Left renal pelvis (tissue), 4 donors: ENCODE measurements at places on chromosomes 16 and 17.

DNA sequence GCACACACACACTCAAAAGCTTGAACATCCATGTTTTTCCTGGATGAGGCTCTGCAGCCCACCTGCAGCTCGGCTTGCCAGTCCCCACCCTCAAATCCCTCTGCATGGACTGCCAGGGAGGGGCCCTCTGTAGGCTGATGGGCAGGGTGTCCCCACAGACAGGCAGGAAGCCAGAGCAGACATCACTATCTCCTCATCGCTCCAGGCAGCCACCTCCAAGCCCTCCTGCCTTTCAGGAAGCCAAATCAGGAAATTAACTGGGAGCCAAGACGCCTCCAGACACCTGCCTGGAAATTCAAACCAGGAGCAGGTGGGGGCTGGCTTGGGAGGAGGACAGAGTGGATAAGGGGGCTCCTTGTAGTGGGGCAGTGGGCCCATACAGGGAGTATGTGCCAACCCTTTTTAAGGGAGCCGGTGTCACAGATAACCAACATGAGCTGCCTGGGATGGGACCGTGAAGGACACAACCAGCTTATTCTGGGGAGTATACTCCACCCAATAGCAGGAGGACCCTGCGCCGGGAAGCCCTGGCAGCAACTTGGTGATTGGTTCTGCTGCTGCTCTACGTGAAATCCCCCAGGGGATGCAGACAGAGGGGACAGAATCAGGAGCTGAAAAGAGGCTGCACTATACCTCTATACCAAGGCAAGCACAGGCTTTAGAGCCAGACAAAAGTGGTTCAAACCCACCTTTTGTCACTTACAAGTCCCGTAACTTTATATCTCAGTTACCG, 139.1 kb downstream of the CCT6B start:
- no peak for DNase-seq

- DNase-seq: no peak
Observed at GRCh38 chr17:50630524-50631194, 4.0 kb upstream of the ABCC3 start.

DNA sequence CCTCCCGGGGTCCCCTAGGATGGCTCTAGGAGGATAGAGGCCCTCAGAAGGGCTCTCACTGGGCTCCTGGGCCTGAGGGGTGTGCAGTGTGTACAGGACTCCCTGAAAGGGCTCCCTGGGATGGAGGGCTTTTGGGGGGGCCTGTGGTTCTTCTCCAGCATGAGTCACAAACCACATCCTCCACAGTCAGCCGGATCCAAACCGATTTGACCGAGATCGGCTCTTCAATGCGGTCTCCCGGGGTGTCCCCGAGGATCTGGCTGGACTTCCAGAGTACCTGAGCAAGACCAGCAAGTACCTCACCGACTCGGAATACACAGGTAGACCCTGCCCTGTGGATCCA, 4.5 kb downstream of the TRPV2 start:
- no peak for DNase-seq

DNA sequence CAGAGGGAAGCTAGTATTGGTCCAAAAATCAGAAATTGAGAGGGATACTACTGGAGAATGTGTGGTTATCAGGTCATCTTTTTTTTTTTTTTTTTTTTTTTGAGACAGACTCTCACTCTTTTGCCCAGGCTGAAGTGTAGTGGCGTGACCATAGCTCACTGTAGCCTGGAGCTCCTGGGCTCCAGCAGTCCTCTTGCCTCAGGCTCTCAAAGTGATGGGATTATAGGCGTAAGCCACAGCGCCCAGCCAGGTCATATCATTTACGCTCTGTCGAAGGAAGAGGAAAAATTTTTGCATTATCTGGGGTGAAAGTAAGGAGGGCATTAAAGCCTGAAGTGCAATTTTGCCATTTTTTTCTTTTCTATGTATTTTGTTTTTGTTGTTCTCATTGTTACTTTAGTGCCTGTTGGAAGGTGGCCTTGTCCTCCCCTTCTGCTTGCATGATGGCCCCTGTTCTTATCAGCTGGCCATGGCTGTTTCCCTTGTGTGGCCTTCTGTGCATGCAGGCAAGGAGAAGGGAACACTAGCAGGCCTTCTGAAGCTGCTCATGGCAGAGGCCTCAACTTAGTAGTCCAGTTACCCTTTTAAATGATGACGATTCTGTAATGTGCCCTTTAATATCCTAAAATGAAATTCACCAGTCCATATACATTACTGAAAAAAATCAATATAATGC, 118.3 kb downstream of the SPECC1 start:
- no peak for DNase-seq

DNA sequence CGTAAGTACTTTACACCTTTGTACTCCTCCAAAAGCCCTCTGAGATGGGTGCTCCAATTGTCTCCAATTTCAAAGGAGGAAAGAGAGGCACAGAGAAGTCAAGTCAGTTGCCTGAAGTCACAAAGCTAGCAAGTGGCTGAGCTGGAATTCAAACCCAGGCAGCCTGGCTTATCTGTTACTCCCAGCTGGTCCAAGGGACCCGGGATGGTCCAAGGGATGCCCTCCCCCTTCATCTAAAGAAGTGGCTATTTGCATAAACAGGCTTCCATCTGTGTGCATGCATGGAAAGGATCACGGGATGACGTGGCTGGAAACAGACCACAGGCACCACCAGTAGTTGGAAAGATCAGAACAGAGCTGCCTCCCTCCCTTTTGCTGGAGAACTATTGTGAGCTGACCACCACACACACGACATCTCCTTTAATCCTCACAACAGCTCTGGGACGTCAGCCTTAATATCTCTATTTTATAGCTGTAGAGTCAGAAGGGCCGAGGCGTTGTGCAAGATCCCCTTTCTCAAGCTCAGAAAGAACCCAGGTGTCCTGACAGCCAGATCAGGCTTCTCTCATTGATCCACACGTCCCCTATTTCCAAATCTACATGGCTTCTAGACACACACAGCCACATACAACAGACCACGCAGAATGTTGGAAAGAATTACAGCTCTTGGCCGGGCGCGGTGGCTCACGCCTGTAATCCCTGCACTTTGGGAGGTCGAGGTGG, 10.9 kb upstream of the COL1A1 start:
- no peak for DNase-seq

- no peak for DNase-seq
Observed at GRCh38 chr17:28041844-28042656, 427 bp upstream of the NLK start.

- no peak for DNase-seq
Observed at GRCh38 chr17:69457603-69458002, 43.1 kb downstream of the MAP2K6 start.

DNA sequence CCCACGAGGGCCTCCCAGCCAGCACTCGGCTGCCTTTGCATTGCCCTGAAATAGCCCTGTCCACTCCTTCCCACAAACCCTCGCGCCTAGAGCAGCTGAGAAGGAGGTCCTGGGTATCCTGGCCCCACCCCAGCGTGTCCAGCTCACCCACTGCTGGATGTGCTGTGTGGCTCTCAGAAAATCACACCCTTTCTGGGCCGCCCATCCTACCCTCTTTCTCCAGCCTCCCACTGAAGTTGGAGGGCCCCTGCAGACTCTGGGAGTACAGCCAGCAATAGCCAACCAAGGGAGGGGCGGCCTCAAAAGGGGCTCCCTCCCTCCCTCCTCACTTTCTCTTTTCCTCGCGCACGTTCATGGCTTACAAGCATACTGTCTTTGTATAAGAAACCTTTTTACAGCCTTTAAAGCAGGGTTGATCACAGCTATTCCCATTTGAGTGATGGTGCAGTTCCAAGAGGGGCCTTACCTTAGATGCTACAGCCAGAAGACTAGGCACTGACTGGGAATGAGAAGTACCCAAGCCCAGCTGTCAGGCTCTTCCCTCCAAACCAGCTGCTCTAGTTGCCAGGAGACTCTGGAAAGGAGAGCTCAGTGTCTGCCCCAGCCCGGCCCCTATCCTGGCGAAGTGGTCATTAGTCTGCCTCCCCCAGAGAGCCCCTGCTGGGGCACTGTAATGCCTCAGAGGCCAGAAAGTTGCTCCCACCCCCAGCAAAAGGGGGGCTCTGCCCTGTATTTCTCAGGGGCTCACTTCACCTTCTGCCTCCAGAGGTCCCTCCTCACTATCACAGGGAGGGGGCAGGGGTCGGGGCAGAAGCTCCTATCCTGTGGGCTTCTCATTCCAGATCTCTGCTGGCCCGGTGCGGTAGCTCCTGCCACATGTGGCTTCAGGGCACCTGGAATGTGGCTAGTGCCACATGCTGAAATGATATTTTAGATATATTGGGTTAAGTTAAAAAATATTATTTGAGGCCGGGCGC, 38.1 kb downstream of the DCAKD start:
- no peak for DNase-seq

DNA sequence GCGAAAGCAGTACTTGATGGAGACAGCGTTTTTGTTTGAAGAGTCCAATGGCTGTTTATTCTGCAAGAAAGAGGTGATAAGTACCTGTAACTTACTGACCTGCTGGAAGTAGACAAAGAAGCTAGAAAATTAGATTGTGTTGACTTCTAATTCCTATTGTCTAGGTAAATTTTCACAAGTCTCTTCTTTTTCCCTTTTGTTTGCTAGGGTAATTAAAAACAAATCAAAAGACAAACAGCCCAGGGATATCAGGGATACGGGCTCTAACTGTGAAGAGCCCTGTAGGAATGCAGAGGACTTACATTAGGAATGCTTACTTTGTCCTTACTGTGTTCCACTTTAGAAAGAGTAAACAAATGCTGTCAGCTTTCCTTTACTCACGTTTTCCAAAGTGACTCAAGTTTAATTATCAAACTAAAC, 7.0 kb downstream of the PSME3IP1 start:
- no peak for DNase-seq

- no peak for DNase-seq
Observed at GRCh38 chr16:87244636-87245197, 72.5 kb downstream of the C16orf95 start.

GRCh38 chr17:68127914-68128313, 92.4 kb downstream of the KPNA2 start:
- no peak for DNase-seq

DNA sequence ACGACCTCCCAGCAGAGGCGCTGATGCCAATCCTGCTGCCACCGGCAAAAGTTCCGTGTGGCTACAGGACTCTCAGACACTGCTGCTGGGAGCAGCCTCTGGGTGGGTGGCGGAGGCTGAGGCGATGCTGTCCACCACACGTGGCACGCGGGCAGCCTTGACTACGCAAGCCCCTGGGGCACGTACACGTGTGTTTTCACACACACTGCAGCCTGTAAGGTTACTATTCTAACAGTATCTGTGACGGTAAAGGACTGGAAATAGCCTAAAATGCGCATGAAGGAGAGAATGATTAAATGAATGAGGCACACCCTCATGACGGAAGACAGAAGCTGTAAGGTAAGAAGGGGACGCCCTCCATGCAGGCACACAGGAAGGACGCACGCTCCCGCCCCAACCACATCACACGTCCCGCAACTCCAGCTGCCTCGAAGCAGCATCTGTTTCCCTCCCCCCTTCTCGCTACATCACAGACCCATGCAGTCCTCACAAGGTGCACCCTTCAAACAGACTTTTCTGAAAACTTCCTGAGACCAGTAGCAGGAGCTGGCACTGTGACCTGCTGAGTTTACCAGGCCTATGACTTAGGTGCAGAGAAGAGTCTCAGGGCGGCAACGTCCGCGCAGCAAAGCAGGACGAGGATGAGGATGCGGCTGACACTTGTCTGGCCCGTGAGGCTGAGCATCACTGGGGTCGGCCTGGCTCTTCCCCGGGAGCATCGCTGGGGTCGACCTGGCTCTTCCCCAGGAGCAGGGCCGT, 28.7 kb upstream of the FASN start:
- DNase-seq: no peak

DNA sequence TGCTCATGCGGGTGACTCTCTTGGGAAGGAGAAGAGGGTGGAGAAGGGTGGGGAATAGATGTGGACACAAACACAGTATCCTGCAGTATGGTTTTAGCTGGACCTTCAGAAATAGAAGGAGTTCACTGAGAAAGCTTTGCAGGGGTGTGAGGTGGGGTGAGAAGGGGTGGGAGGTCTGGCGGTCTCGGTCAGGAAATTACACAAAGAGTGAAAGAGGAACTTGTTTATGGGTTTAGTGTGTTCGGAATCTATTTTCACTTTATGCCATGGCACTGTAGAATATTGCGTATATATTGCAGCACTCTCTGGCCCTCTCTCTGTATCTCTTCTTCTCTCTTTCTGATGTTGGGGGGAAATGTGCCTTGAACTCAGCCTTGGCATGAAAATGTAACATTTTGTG, 148.2 kb upstream of the GOT2 start:
- no peak for DNase-seq

DNA sequence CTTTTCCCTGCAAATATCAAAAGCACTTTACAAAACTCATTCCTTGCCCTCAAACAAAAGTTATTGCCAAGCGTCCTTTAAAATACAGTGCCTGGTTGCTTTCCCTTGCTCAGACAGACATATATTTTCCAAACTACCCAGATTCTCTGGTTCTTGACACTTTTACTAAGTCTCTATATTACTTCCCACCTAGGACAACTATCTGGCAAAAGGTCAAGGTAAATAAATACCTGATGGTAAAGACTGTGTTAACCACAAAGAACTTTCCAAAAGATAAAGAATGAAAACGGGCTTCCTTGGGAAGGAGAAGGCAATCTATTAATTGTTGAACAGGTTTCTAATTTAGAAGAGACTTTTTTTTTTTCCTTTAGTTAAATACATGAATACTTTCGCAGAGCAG, 1.9 kb downstream of the HS3ST3A1 start:
- DNase-seq: no peak

DNA sequence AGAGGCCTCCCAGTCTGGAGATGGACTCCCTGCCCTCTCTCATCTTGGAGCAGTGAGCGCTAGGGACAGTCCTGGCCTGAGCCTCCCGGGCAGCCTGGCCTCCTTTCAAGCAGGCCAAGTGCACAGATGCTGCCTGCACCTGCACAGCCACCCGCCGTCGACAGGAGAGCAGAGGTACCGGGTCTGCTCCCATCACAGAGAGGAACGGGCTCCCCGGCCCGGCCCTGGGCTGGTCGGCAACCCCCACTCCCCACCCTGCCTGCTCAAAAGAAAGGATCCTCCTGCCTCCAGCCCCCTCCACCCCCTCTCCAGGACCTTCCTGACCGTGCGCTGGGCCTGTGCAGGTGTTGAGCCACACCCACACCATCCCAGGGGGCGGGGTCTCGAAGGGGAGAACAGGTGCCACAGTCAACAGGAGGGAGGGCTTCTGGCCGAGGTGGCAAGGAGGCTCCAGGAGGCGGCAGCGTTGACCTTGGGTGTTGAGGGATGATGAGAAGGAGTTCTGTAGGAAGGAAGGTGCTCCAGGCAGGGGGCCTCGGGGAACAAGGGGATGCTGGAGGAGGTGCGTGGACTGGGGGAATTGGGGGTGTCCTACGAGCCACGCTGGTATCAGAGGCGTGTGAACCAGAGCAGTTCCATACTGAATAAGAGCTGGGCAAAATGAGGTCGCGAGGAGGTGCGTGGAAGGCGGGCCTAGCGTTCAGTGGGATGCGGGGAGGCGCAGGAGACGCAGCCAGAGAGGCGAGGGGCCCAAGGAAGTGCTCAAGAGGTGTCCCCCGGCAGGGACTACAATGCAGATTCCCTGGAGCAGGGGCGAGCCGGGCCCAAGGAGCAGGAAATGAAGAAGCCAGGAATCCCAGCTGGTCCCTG, 967 bp upstream of the CDH15 start:
- no peak for DNase-seq

DNA sequence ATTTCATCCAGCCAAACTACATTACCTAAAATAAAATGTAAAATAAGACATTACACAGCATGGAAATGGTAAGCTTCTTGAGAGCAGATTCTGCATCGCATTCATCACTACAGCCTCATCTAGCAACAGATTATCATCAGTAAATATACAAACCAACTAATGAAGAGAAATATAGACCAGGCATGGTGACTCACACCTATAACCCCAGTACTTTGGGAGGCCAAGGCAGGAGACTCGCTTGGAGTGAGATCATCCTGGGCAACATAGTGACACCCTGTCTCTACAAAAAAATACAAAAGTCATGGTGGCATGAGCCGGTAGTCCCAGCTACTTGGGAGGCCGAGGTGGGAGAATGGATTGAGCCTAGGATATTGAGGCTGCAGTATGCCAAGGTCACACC, 19.9 kb downstream of the NCBP3 start:
- DNase-seq: no peak
